ENCODE measurements at places on chromosomes 1 and 21.

DNA sequence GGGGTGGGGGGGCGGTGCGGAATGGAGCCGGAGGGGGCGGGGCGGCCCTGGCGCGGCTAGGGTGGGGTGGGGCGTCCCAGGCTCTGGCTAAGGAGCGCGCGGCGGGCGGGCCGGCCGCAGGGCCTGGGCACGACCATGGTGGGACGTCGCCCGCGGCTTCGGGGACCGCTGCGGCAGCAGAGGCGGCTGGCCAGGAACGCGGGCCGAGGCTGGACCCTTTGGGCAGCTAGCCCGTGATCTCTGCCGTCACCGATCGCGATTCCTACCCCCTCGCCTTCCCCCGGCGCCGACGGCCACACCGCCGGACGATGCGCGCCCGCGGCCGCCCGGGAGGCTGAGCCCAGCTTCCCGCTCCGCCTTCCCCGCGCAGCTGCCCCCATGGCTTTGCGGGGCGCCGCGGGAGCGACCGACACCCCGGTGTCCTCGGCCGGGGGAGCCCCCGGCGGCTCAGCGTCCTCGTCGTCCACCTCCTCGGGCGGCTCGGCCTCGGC lies at the start of gene MAP3K21:
TSS of gene MAP3K21 (plus strand) at position 74 of the 491 bp plus-strand sequence. CDS start at position 379, 305 bp downstream.
- DNase-seq, result no peak

GRCh38 chr21:36557316-36557715 lies 77.4 kb upstream of the CLDN14 start:
- no peak for DNase-seq

- no peak for DNase-seq
Measured at GRCh38 chr1:18244762-18245161, 137.2 kb downstream of the IGSF21 start.

DNA sequence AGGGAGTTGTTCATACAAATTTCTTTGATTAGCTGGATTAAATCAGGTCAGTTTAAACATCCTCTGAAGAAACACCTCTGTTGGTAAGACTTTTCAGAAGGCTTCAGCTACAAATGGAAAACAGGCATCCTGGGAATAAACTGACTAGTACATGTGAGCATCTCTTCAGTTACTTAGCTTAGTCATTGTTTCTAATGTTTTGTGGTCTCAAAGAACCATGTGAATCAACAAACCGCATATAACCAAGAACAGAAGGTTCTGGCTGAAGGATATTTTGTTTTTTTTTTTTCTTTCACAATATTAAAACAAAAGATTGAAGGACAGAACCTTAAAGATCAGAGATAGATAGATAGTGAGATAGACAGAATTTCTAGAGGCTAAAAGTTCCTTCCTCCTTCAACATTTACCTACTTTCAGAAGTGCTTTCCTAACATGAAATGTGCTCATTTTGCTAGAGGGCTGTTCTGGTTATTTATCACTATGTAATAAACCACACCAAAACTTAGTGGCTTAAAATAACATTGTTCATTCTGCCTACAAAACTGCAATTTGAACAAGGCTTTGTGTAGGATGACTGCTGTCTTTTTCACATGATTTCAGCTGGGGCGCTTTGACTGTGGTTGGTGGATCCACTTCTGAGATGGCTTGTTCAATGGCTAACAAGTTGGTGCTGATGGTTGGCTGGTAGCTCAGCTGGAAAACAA lies 119.8 kb upstream of the PTGFR start:
- DNase-seq, result no peak

- no peak for DNase-seq
Measured at GRCh38 chr1:45177452-45177851, 29.0 kb downstream of the ZSWIM5 start.

DNA sequence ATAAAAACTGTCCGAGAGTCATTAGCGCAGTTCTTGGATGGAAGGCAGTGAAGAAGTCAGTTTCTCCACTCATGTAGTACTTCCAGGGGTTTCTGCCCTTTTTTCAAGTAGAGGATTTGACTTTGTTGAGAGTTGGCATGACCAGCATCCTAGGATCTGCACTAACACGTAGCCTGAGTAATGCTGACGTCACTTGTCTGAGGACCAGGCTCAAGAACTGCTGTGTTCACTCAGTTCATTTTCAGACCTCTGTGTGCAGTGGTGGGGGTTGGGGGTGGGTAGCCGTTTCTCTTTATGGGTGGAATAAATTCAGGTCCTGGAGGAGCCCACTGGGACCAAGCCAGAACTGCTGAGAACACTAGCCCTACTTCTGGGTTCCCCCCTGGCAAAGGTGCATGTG lies 53.3 kb downstream of the MRPS6 start:
- no peak for DNase-seq
